Type B pancreatic cell (in vitro differentiated cells): ENCODE measurements at places on chromosomes 5 and 9. TPM values are rescaled to one million over a fixed set of nuclear protein-coding genes. Genes with fewer than 3 reads are reported as not detected.

DNA sequence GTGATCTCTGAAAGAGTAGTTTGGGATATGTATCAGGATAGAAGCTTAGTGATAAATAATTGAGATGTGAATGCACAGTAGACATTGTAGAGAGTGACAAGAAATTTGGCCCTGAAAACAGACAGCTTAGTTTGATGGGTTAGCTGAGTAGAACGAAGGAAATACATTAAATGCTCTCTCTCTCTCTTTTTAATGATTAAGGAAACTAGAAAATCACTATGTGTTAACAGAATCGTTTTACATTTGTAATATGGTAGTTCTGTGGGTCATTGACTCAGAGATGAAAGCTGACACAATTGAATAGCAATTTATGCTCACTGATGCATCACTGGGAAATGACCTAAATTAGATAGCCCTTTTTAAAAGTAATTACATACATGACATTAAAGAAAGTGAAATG lies 739.8 kb upstream of the PTPRD start:
- no peaks in the 10 kb centered on the region for H3K4me1 ChIP-seq
- no peak overlapping the region for H3K27ac ChIP-seq
- no peaks in the 10 kb centered on the region for H3K36me3 ChIP-seq
- H3K27me3 ChIP-seq, result no peaks in the 10 kb centered on the region

GRCh38 chr5:155746367-155747038 lies 580.5 kb upstream of the SGCD start:
- DNase-seq, result no peak
- H3K4me1 ChIP-seq, result no peaks in the 10 kb centered on the region
- no peak overlapping the region for H3K27ac ChIP-seq
- no peaks in the 10 kb centered on the region for H3K27me3 ChIP-seq

DNA sequence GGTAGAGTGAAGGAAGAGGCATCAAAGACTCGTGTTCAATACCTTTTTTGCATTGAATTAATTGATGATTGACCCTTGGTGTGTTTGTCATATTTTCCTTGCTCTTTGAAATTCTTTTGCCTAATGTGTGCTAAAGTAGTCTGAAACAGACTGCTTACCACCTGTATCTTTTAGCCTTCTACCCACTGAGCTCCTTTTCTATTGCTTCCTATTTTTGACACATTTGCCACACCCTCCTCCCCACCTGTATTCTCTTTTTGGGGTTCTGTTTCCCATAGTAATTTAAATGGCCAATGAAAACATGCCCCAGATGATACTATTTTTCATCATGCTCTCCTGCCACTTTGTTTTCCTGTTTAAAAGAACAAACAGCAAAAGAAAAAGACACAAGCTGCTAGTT lies 78.5 kb downstream of the ZCCHC7 start:
- H3K4me3 ChIP-seq, result no peak overlapping the region
- no peaks in the 10 kb centered on the region for H3K27me3 ChIP-seq
- peaks cover 28% of the 10 kb centered on the region for H3K4me1 ChIP-seq
- no peak overlapping the region for H3K27ac ChIP-seq

- DNase-seq, result no peak
- no peaks in the 10 kb centered on the region for H3K27me3 ChIP-seq
- H3K36me3 ChIP-seq, result peaks cover 13% of the 10 kb centered on the region
- H3K27ac ChIP-seq, result no peak overlapping the region
Observed at GRCh38 chr9:111659691-111660090, 1.7 kb upstream of the GNG10 start.

DNA sequence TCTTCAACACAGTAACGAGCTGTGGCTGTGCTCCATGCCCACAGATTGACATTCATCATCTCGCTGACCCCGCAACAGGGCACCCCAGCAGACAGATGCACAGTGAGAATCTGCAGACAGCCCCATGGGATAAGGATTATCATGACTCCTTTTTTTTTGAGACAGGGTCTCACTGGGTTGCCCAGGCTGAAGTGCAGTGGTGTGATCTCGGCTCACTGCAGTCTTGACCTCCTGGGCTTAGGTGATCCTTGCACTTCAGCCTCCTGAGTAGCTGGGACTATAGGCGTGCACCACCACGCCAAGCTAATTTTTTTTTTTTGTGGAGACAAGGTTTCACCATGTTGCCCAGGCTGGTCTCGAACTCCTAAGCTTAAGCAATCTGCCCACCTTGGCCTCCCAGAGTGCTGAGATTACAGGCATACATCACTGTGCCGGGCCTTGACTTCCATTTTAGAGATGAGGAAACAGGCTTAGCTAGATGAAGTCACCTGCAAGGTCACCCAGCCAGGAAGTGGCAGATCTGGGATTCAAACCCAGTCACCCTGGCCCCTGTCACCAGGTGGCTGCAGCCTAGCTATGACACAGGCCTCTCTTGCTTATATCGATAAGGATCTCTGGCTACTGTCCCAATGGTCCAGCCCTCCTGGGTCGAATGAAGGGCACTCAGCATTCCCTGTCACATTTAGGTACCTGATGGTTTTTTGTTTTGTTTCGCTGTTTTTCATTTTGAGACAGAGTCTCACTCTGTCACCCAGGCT lies 5.1 kb downstream of the AIF1L start:
- no peaks in the 10 kb centered on the region for H3K36me3 ChIP-seq
- DNase-seq, result no peak
- H3K27ac ChIP-seq, result no peak overlapping the region
- peaks cover 12% of the 10 kb centered on the region for H3K4me1 ChIP-seq
- no peaks in the 10 kb centered on the region for H3K27me3 ChIP-seq
- no peak overlapping the region for H3K4me3 ChIP-seq

DNA sequence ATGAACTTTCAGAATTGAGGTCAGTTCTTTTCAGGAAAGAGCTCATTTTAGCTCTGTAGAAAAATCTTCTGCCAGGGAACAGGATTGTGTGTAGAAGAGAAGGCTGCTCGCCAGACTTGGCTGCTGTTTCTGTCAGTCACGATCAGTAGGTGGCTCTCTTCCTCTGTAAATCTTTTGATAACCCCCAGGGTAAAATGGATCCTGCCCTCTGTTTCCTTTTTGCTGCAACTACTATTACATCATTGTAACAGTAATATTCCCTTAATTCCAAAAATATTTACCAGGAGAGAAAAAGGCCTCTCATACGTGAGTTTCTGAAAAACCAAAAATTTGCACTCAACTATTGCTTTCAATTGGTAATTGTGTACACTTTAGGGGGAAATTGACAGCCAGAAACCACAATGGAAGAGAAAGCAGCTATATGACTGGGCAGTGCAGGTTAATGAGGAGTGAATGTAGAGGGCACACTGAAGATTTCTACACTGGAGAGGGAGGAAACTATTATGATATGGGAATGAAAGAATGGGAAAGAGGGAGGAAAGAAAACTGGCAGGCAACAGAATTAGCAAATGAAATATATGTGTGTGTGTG lies 12.3 kb downstream of the IFNA21 start:
- H3K27ac ChIP-seq, result no peak overlapping the region
- peaks cover 6% of the 10 kb centered on the region for H3K4me1 ChIP-seq
- no peaks in the 10 kb centered on the region for H3K36me3 ChIP-seq
- no peaks in the 10 kb centered on the region for H3K27me3 ChIP-seq

GRCh38 chr9:74138182-74138581 lies 359.0 kb upstream of the RORB start:
- H3K4me3 ChIP-seq, result no peak overlapping the region
- DNase-seq, result no peak
- H3K4me1 ChIP-seq, result no peaks in the 10 kb centered on the region
- no peak overlapping the region for H3K27ac ChIP-seq

- no peaks in the 10 kb centered on the region for H3K27me3 ChIP-seq
- no peak overlapping the region for H3K27ac ChIP-seq
- H3K36me3 ChIP-seq, result no peaks in the 10 kb centered on the region
- H3K4me1 ChIP-seq, result peaks cover 4% of the 10 kb centered on the region
- no peak overlapping the region for H3K4me3 ChIP-seq
- no peak for DNase-seq
Observed at GRCh38 chr9:13614060-13614459, 334.6 kb upstream of the MPDZ start.

- no peaks in the 10 kb centered on the region for H3K27me3 ChIP-seq
- no peak overlapping the region for H3K4me3 ChIP-seq
- DNase-seq, result no peak
- H3K4me1 ChIP-seq, result peaks cover 31% of the 10 kb centered on the region
Observed at GRCh38 chr5:131536211-131536826, 98.7 kb downstream of the RAPGEF6 start.

- DNase-seq, result no peak
- peak overlapping the region; percentile 22 for H3K27ac ChIP-seq
- no peaks in the 10 kb centered on the region for H3K36me3 ChIP-seq
- H3K27me3 ChIP-seq, result peaks cover 39% of the 10 kb centered on the region
- no peaks in the 10 kb centered on the region for H3K4me1 ChIP-seq
Observed at GRCh38 chr5:1934801-1935429, 52.2 kb upstream of the IRX4 start.

GRCh38 chr5:137365126-137365865 lies 133.8 kb downstream of the SPOCK1 start:
- H3K27me3 ChIP-seq, result peaks cover 23% of the 10 kb centered on the region
- H3K4me1 ChIP-seq, result no peaks in the 10 kb centered on the region
- DNase-seq, result no peak
- H3K36me3 ChIP-seq, result no peaks in the 10 kb centered on the region

DNA sequence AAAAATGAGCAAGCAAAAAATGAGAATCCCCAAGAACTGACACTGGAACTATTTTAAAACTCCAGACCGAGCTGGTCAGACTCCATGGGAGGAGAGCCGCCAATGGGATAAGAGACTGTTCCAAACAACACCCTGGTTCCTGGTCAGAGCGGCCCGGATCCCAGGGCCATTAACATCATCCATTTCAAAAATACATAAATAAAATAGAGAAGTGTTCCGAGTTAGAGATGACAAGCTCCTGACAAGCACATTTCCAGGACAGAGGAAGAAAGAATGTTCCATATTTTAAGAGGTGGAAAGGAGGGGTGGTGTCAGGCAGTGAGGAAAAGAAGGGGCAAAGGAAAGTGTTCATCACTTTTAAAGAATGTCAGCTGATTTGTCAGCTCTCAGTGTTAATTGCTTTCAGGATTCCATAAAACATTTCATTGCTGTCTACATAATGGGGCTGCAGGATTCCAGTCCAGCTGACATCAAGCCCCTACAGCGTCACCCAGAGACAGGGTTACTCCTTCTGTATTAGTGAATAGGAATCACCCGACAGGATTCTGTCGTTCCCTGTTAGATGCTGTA lies 202.5 kb upstream of the TRIM32 start:
- peaks cover 11% of the 10 kb centered on the region for H3K4me1 ChIP-seq
- no peak for DNase-seq
- H3K36me3 ChIP-seq, result peaks cover 4% of the 10 kb centered on the region
- H3K27me3 ChIP-seq, result no peaks in the 10 kb centered on the region
- no peak overlapping the region for H3K4me3 ChIP-seq

DNA sequence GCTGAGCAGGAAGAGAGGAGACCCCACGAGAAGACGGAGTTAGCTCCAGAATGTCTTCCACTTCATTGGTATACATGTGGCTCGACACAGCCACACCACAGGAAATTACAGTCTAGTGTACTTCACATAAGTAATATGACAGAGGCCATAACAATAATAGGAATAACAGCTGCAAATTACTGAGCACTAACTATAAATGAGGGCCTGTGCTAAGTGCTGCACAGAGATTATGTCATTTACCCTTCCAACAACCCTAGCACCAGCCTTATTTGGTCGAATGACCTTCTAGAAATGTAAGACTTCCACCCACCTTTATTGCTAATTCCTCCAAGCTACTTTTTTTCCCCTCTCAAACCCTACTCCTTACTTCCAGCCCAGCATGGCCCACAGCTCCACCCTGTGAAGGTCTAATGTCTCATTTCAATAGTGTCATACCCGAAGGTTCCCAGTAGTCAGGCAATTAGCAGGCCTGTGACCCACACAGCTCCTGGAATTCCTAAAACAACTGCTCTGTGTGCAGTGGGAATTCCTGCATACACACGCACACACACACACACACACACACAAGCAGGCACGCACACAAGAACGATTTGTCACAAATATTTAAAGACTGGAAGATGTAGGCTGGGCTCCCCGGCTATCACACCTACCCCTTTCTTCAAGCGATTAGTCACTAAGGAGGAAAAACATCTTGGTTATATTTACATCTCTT lies 134.5 kb downstream of the FRMD3 start:
- no peak for DNase-seq
- no peaks in the 10 kb centered on the region for H3K36me3 ChIP-seq
- peaks cover 9% of the 10 kb centered on the region for H3K4me1 ChIP-seq
- peak overlapping the region; percentile 35 for H3K27ac ChIP-seq
- H3K4me3 ChIP-seq, result peak overlapping the region; percentile 5
- H3K27me3 ChIP-seq, result peaks cover 3% of the 10 kb centered on the region

- DNase-seq, result no peak
- peaks cover 48% of the 10 kb centered on the region for H3K4me1 ChIP-seq
- H3K36me3 ChIP-seq, result no peaks in the 10 kb centered on the region
- no peak overlapping the region for H3K27ac ChIP-seq
- no peaks in the 10 kb centered on the region for H3K27me3 ChIP-seq
Observed at GRCh38 chr9:109791747-109792146, 11.7 kb downstream of the PALM2AKAP2 start.

GRCh38 chr5:5437227-5438172 lies 15.0 kb downstream of the ICE1 start:
- no peaks in the 10 kb centered on the region for H3K27me3 ChIP-seq
- peak overlapping the region; percentile 6 for H3K27ac ChIP-seq
- H3K4me1 ChIP-seq, result peaks cover 21% of the 10 kb centered on the region
- no peak for DNase-seq
- H3K36me3 ChIP-seq, result peaks cover 11% of the 10 kb centered on the region
- H3K4me3 ChIP-seq, result no peak overlapping the region

DNA sequence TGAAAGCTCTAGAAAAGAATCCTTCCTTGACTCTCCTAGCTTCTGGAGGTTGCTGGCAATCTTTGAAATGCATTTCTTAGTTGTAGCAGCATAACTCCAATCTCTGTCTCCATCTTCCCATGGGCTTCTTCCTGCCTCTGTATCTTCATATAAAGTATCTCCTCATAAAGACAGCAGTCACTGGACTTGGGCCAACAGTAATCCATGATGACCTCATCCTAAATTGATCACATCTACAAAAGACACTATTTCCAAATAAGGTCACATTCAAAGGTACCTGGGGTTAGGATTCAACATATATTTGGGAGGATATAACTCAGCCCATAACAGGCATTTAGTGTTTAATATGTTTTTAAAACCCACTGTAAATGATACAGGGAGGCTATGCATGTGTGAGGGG lies 123.3 kb downstream of the MLLT3 start:
- peaks cover 11% of the 10 kb centered on the region for H3K36me3 ChIP-seq
- no peak for DNase-seq
- H3K27ac ChIP-seq, result no peak overlapping the region
- no peak overlapping the region for H3K4me3 ChIP-seq
- H3K27me3 ChIP-seq, result no peaks in the 10 kb centered on the region

The SMARCA2 gene
- 131 and 174 TPM in 2 replicates for total RNA-seq

The GDNF gene
- total RNA-seq, result 0.98 and 5.7 TPM in 2 replicates

The FAXDC2 gene
- total RNA-seq, result 9.3 and 24.9 TPM in 2 replicates

The GRM6 gene
- not detected in 2 replicates for total RNA-seq

The MZB1 gene
- 0.22 TPM in 1 of 2 replicates, not detected in the other for total RNA-seq

The SLC36A3 gene
- total RNA-seq, result not detected in 2 replicates

The SIT1 gene
- total RNA-seq, result not detected in 2 replicates

The CATSPER3 gene
- total RNA-seq, result 0.22 and 0.74 TPM in 2 replicates

The MYMK gene
- total RNA-seq, result not detected in 2 replicates

The DIMT1 gene
- total RNA-seq, result 22.1 and 23.2 TPM in 2 replicates

The CD72 gene
- total RNA-seq, result 1.5 and 2.8 TPM in 2 replicates
